ENCODE measurements at places on chromosomes 11 and 22.

DNA sequence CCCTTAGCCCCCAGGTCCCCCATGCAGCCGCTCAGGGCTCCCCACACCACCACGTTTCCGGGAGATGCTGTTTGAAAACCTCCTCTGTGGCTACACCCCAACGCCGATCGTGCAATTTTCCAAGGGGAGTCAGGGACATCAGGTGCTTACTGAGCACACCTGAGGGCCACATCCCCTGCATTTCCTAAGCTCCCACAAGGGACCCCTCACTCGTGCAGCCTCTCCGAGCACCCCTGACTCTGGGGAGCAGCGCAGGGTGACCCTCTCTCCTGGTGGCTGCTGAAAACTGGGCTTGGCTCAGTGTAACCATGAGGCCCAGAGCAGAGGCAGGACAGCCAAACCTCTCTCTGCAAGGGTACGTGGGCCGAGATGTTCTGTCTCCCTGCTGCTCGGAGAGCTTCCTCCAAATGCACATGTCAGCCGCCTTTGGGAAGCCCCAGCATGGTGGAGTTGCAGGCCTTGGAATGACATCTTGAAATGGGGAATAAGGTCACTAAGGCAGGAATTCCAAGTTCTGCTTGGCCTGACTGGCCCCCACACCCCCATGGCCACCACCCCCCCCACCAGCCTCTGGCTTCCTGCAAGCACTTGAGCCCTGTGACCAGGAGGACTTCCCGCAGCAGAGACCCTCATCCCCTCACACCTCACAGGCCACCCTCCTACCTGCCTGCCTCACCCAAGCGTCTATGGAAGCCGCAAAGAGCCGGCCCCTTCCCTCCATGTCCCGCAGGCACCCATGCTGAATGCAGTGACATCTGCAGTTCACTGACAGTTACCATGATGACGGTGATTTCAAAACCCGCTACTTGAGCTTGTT, 257.4 kb downstream of the BRD1 start:
- no peak for DNase-seq

- DNase-seq, result no peak
These were observed 25.8 kb downstream of the LAYN start for GRCh38 chr11:111566324-111566723.

GRCh38 chr11:6813656-6814055, 14.2 kb upstream of the OR6A2 start:
- DNase-seq, result no peak

GRCh38 chr11:129190087-129190486, 2.0 kb downstream of the ARHGAP32 start:
- no peak for DNase-seq

- no peak for DNase-seq
These were observed 38.2 kb downstream of the ADAMTS8 start for GRCh38 chr11:130390071-130390758.

DNA sequence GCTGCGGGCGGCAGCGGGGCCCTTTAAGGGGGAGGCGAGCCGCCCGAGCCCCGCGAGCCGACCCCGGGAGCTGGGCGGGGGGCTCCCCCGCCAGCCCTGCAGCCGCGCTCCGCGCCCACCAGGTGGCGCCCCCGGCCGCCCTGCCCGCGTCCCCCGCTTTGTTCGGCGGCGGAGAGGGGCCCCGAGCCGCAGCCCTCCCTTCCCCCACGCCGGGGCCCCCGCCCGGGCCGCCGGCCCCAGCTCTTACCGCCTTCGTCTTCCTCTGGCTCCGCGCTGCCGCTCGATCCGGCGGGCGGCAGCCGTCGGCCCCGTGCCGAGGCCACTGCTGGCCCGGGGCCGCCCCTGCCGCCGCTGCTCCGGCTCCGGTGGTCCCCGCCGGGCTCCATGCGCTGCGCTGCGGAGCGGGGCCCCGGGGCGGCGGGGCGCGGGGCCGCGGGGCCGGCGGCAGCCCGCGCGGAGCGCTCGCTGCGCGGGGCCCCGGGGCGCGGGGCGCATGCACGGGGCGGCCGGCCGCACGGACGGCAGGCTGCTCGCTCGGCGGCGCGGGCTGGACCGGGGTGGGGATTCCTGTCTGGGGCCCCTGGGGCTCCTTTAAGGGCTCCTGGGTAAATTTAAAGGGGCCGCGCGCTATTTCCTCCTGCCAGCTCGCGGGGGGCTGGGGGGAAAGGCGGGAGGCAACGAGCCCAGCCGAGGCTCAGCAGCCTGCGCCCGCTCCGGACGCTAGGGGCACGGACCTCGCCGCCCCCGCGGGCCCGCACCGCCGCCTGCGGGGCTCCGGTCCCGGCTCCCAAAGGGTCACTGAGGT, at the start of gene ZFTA:
Gene ZFTA (minus strand): TSS at position 539 of the 805 bp plus-strand sequence. CDS start 153 bp downstream, at position 386.
- peak; percentile 70 for DNase-seq

DNA sequence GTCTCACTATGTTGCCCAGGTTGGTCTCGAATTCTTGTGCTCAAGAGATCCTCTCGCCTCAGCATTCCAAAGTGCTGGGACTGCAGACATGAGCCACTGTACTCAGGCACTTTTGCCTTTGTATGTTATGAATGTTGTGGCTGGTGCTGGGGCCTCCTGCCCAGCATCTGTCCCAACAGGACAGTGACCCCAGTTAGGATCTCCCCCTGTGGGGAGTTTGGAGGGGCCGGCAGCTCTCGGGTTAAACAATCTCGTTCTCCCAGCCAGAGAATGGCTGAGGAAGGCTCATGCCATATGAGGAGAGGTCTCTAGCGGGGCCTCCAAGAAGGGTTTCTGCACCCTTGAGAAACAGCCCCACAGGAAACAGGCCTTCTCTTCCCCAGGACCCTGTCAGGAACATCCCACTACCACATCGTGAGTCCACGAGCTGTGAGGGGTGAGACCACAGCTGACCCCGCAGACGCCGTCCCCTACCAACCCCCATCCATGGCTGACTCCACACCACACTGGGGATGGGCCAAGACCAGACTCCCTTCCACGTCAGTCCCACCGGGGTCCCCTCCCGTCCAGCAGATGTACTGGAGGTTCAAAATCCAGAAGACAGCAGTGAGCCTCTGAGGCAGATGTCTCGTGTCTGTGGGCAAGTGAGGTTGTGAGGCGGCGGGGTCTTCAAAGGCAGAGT, 54.1 kb downstream of the SHANK2 start:
- no peak for DNase-seq

- DNase-seq, result no peak
These were observed 76.4 kb downstream of the KCNQ1 start for GRCh38 chr11:2521081-2521732.

DNA sequence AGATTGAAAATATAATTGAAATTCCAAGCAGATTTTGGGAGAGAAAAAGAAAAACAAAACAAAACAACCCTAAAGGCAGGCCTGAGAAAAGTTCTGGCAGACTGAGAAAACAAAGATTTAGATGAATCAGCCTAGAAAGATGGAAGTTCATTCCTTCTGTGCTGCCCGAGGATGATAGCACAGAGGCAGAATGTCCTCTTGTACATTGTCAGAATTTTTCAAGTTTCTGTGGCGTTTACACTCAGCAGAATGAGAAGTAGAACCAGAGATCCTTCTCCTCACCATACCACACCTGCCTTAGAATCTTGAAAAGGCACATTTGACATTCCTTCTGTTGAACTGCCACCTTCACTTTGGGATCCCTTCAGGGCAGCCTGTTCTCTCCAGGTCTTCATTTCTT, 62.5 kb upstream of the IZUMO1R start:
- no peak for DNase-seq

GRCh38 chr11:62416596-62416995, 2.2 kb upstream of the SCGB1A1 start:
- DNase-seq, result no peak
